ENCODE measurements at places on chromosomes 5 and 9.

DNA sequence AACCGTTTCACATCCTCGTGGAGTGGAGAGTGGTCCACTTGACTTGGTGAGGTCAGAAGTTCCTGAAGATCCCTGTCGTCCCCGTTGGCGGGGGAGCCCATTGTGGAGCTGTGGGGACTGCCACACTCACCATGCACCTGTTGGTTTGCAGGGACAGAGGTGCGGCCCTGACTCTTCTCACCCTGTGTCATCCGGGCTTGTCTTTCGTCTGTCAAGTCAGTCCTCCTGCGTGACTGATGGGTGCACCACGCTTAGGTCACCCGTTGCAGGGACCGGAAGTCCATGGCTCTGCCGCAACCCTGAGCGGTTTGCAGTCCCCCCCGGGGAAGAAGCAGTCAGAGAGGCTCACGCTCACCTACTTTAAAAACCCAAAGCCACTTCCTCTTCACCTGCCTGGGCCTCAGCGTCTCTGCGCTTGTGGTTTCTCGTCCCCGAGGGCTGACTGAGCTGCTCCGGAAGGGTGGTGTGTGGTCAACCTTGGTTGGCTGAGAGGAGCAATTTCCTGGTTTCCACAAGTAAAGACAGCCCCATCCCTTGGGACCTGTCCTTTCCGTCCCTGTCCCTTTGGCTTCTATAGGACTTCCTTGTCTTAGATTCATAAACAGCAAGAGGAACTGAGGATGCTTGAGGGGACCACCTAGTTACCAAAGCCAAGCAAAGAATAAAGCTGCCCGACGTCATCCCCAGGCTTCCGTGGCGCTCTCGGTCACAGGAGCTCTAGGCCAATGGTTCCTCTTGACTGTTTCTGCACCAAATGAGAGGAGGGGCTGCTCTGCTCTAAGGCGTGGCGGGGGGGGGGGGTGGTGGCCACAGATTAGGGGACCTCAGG lies 53.2 kb downstream of the USP20 start:
- DNase-seq, result no peak

DNA sequence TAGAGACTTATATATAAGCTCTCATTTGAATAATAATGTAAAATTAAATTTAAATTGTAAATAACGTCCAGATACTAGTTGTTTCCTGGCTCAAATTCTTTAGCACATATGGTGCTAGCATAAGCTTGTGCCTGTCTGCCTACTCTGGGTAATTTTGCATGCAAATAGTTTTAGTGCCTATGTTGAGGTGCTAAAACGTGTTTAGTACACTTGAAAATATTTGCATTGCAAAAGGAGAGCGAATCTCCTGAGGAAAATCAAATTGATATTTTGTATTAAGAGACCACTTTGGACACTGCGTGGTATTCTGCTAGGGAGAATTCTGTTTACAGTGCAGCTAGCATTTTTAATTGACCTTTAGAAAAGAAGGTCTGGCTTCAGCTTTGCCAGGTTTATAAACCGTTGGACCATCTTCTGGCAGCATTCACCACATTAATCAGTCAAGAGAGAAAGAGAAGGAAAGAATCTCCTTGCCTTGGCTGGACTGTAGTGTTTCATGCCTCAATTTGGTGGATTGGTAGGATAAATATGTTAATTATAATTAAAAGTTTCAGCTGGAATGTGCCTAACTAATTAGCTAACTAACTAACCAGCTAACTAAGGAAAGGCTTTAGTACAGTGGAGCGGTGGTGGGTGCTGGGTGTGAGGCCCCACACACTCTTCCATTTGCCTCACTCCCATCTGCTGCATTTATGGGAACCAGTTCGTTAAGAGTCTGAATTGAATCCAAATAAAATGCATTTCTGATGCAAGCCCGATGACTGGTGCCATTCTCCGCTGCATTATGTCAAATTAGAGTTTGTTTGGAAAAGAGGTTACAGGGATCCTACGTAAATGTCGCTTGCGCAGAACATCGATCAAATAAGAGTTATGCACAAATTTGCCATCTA lies 150.1 kb upstream of the MPDZ start:
- DNase-seq, result no peak

GRCh38 chr9:113137196-113138168 lies 13.3 kb upstream of the SLC31A2 start:
- no peak for DNase-seq

DNA sequence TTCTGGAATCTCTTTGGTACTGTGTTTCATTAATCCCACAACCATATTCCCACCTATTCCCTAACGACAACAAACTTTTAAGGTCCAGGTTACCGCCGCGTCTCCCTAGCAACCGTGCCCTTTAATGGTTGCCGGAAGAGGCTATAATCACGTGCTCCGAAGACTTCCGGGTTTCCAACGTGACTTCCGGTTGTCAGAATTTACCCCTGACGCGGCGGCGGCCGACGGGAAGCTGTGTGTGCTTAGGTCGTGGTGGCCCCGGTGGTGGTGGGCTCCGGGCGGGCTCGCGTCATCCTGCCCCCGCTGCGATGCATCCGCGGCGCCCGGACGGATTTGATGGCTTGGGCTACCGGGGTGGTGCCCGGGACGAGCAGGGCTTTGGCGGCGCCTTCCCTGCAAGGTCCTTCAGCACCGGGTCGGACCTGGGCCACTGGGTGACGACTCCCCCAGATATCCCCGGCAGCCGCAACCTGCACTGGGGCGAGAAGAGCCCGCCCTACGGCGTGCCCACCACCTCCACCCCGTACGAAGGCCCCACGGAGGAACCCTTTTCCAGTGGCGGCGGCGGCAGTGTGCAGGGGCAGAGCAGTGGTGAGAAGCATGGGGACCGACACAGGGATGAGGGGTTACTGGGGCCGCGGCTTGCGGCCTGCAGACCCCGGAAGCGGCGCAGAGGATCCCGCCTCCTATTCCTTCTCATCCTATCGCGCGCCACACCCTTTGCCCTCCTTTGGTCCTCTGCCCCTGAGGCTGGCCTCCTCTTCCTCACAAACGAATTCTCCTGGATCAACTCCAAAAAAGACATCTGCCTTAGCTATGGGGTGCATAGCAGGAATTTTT lies at the start of gene SLC25A46:
TSS of gene SLC25A46 (plus strand) at position 196 of the 840 bp plus-strand sequence. CDS start at position 309, 113 bp downstream.
- DNase-seq, result peak; percentile 50

- no peak for DNase-seq
These were observed 374.4 kb upstream of the CCNH start for GRCh38 chr5:87787086-87787485.

DNA sequence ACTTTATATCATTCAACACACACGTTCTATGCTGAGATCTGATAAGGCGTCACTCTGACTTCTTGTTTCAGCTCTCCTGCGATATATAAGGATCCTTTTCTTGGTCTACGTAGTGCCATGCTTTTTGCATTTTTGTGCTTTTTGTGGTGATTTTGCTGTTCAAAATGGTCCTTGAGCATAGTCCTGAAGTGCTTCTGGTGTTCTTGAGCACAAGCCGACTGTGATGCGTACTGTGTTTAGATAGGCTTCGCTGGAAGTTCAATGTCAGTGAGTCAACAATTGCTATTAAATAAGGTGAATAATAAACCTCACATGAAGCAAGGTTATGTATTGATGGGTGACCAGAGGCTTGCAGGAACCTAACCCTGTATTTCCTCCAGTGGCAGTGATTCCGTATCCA lies 46.8 kb downstream of the ACO1 start:
- DNase-seq, result no peak

DNA sequence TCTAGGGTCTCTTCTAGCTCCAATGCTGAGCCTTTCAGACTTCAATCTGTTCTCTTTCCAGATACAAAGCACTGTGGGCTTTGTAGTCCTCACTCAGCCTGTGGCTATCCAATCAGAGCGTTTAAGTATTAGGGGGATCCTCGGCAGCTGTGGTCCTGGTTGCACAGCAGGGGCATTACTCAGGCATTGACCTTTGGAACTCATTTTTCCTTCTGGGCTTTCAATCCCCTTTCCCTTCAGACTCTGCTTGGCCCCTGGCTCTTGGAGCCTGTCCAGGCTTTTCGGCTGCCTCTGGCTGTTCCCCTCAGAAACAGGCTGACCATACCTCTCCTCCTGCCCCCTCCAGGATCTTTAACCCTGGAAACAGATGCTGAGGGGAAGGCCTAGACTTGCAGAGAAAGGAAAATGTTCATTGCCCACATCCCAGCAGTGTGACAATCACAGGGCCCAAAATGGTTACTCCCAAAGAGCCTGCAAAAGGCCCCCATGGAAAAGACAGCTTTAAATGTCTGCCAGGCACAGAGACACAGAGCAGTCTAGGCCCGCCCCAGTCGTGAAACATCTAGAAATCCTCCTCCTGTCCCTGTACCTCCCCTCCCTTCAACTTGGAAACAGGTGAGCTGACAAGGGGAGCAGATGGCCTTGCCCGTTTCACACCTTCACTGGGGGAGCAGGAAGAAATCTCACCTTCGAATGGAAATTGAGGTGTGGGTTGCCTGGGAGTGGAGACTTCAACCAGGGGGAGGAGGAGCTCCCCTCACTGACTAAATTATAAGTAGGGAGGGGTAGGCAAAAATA lies 13.7 kb downstream of the C1QTNF2 start:
- DNase-seq, result no peak

- DNase-seq, result no peak
These were observed 85.6 kb downstream of the DAB2IP start for GRCh38 chr9:121736934-121737462.

DNA sequence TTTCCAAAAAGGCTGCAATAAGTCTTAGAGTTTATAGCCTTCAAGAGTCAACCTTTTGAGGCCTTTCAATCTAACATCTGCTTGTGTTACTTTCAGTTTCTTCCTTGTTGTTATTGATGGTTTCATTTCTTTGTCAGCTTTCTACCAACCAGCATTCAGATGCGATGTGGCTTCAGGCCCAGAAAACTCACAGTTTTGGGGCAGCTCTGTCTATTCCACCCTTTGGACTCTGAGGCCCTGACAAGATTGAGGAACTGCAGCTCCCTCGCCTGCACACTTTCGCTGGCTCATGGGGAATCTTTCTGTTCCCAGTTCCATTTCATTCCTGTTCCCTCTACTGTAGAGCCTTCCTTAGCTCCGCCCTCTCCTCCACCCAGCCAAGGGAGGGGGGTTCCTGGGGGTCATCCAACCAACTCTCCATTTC lies 13.3 kb upstream of the WHRN start:
- no peak for DNase-seq

- no peak for DNase-seq
These were observed 5.5 kb upstream of the ZNF354B start for GRCh38 chr5:178854284-178854683.

- no peak for DNase-seq
These were observed 99.3 kb upstream of the LHFPL2 start for GRCh38 chr5:78747705-78748359.

DNA sequence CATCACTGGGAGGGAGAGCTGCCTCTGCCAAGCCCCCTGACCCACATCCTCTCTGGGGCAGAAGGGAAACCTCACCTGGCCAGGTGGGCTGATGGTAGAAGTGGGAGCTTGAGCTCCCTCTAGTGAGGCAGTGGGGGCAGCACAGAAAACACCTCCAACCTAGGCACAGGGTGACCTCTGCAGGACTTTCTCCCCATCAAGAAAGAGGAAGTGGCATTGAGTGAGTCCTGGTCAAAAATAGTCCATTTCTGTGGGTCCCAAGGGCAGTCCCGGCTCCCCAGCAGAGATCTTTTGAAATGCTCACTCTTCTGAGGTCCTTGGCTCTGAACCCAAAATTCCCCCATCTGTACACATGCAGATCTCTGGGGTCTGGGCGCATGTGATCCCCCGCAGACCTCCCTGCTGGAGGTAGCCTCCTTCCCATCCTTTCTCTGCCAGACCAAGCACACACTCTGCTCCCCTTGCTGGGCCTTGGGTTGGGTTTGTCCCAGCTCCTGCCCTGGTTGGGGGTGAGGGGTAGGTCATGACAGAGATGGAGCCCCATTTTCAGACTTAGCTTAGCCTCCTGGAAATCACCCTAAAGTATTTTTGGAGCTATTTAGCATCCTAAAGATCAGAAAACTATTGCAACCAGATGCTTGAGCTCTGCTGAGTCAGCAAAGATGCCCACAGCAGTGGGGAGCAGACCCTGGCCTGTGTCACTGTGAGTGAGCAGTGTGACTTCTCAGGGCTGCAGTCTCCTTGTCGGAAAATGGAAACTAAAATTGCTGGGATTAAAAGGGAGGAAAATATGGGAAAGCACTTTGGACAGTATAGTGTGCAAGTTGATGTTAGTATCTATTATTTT lies 41.6 kb upstream of the LCP2 start:
- no peak for DNase-seq

- no peak for DNase-seq
These were observed 30.3 kb downstream of the MED27 start for GRCh38 chr9:132049323-132049882.

DNA sequence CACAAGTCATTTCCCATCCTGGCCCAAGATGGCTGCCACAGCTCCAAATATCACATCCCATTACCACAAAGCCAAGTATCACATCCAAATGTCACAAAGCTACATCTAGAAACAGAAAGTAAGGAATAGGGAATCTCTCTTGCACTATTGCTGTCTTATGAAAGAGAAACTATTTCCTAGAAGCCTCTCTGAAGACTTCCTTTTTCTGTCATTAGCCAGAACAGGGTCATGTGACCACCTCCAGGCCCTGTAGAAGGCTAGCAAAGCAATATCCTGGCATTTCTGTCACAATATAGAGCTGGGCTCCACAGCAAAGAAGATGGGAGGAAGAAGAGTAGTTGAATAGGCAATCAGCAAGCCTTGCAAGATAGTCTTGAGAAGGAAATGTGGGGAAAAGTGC lies 99.2 kb downstream of the SH3TC2 start:
- DNase-seq, result no peak

GRCh38 chr9:5428794-5429528 lies 8.8 kb downstream of the PLGRKT start:
- DNase-seq, result no peak

DNA sequence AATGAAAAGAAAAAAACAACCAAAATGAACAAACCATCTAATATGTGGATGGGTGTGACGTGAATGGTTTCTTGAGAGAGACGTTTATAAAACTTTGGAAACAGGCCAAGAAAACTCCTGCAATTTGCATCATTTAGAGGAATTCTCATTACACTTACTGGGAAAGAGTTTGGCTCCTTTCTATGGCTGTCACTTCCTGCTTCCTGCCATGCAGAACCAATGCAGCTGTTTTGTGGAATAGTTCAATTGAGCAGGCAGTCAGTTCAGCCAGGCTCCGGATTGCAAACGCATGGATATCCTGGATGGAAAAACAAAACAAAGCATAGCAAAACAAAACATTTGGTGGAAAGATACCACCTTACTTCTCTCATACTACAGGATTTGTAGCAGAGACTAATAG lies 36.6 kb downstream of the FAM114A2 start:
- DNase-seq, result peak; percentile 95
